ENCODE measurements at places on chromosomes 5 and 9. TPM values are rescaled to one million over a fixed set of nuclear protein-coding genes. Genes with fewer than 3 reads are reported as not detected.

The DDX4 gene
- total RNA-seq, result not detected

The LMX1B gene
- total RNA-seq, result not detected

The CNTNAP3B gene
- total RNA-seq, result 7.1 TPM

The ALDOB gene
- not detected for total RNA-seq
